ENCODE measurements at places on chromosomes 5 and 9.

- no peak for DNase-seq
Measured at GRCh38 chr5:116671211-116671736, 96.7 kb upstream of the SEMA6A start.

DNA sequence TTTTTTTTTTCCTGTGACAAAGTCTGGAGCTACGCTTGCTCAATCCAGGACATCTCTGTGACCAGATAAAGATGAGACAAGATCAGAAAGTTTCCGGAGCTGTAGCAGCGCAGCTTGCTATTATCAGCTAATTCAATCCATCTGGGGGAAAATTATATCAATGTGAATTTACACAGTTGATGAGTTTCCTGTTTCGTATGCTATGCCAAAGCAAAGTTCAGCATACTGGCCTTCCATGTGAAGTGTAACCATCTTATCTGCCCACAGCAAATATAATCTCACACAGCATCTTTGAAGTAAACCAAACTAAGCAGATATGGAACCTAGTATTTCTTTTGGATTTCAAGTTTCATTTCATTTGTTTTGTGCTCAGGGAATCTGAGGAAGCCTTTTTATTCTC lies 1767.7 kb downstream of the EFNA5 start:
- DNase-seq: no peak

DNA sequence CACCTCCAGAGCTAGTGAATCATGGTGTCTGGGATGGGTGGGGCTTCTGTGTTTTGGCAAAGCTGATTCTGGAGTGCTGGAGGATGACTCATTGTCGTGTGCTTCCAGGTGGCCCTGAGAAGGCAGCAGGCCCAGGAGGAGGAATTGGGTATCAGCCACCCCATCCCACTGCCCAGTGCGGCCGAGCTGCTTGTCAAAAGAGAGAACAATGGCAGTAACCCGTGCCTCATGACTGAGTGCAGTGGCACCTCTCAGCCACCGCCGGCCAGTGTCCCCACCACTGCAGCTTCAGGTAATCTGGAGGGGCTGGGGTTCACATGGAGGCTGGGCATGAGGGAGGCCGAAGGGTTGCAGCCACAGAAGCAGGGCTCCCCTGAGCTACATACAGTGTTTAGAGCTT lies 5.4 kb downstream of the DMRT1 start:
- DNase-seq: no peak

- DNase-seq: no peak
Measured at GRCh38 chr5:156473269-156473908, 146.4 kb downstream of the SGCD start.

DNA sequence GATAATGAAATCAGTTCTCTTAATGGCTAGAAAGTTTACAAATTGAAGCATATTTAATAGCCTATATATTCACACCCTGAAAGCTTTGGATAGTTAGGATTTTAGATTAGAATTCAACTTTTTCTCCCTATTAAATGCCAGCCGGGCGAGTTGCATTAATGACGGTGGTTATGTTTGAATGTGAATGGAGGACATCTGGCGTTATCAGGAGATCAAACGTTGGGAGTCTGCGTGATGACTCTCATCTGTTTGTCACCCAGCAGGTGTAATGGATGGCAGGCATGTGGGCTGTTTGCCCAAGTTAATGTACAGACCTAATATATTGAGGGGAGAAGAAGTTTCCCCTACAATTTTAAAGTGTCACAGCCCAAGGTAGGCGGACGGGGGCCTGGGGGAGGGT lies 1227.7 kb upstream of the WWC1 start:
- no peak for DNase-seq

DNA sequence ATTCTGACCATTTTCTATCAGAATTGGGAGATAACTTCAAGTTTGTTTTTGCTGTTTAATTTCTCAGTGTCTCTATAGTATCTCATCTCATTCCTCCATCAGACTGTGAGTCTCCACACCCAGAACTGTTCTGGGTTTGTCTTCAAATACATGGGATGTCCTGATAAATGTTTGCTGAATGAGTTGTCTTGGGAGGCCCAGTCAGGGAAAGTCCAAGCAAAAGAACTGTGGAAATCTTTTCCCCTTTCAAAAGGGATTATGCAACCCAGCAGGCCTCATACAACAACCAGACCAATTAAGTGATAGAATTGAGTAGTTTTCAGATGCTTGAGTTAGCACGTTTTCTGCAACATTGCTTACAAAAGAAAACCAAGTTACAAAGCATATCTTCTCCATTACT lies 324.4 kb downstream of the BRINP1 start:
- no peak for DNase-seq

DNA sequence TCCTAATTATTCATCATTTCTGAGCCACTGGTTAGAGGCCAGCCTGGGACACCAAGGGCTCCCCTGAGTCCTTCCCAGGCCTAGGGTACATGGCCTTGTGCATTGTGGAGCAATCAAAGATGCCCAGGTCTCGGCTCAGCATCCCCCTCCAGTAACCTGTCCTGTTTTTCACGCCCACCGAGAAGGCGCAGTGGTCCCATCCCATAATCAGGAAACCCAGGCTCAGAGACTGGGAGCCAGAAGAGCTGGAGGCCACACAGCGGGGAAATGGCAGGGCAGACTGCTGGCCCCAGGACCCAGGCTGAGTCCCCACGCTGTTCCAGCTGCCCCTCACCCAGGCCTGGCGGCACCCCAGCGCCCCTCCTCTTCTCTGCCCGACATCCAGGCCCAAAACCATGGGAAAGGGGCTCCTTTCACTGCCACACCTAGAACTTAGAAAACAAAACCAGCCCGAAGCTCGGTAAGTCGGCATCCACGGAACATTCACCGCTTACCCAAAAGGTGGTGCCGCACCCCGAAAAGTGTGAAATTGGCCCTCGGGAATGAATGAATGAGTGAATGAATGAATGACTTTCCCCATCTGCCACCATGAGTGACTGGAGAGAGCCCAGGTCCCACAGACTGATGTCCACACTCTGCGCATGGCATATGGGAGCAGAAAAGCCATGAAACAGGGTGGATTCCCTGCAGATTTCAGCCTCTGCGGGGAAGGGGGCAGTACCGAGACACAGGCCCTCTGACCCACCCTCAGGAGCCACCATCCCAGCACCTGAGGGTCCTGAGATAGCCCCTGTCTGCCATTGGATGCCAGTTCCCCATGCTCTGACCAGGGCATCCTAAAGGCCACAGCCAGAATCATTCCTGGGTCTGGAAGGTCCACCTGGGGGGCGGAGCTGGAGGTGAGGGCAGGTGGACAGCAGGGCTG lies 132.5 kb downstream of the OLFM1 start:
- DNase-seq: no peak

DNA sequence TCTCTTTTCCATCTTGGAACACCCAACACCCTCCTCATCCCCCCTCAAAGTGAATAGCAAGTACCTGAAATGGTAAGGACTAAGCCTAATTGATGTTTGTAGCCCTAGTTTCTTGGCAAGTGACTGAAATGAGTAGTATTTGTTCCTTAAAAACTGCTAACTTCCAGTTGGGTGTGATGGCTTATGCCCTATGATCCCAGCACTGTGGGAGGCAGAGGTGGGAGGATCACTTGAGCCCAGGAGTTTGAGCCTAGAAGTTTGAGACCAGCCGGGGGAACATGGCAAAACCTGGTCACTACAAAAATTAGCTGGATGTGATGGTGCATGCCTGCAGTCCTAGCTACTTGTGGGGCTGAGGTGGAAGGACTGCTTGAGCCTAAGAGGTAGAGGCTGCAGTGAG lies 44.1 kb downstream of the ZFR start:
- DNase-seq: no peak

DNA sequence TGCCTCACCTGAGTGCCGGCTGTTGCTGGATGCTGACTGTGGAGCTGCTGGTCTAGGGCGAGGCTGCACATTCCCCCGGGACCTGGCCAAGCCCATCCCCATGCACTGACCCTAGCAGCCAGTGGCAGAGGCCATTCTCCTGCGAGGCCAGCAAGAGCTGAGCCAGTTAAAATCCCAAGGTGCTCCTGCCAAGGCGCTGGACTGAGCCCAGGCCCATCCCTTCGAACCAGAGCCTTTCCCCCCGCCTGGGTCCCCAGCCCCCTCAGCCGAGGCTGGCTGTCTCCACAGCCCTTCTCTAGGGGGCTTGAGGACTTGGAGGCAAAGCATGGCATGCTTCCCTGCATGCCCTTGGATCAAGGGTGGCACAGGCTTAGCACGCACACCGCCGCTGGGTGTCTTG lies 1.6 kb downstream of the ADAMTSL2 start:
- no peak for DNase-seq

DNA sequence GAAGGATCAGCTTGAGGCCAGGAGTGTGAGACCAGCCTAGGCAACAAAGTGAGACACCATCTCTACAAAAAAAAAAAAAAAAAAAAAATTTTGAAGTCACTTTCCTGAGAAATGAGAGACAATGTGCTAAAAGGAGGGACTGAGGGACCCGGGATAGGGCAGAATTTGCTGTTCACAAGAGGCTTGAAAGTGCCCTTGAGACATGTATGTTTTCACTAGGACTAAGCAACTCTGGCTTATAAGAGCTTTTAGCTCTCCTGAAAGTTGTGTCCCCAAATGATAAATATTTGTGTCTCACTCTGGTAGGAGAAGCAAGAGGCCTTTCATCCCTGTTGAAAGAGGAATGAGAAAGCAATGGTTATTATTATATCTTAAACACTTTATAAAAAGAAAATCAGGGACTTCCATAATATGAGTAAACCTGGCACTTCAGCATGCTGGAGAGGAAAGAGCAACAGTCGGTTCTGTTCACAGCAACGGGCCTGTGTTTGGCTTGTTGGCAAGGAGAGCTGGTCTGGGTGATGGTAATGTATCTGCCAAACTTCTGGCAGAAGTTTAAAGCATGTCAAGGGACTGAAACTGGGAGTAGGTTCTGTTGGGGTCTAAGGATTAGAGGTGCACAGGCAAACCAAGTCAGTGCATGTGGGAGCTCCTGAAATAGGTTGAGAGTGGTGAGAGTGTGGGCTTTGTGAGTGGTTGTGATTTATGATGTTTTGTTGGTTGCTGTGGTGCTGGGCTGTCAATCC lies 32.2 kb downstream of the ENTREP1 start:
- no peak for DNase-seq

GRCh38 chr5:112005623-112005930 lies 248.6 kb upstream of the NREP start:
- no peak for DNase-seq

GRCh38 chr9:123343443-123344191 lies 12.4 kb upstream of the CRB2 start:
- DNase-seq: no peak

DNA sequence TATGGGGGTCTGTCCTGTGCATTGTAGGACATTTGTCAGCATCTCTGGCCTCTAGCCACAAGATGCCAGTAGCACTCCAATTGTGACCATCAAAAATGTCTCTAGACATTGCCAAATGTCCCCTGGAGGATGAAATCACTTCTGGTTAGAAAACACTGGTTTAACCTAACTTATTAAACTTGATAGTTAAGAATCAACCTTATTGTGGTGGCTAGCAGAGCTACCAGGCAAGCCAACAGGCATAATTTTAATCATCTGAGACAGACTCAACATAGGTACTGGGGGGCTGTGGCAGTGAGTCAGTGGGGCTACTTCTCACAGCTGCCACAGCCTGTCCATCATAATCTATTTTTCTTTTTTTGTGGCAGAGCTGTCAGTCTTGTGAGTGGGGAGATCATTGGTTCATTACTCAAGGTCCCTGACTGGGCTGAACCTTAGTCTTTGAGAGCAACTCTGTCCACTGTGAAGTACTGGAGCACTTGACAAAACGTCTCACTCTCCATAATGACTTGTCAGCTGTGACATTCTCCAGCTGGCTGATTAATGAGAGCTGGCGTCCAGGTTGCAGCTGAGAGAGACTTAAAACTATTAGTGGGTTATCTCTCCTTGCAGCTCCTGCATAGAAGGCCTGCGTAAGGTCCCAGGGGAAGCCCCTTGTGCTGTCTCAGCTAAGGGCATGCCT lies 107.9 kb downstream of the DCP2 start:
- DNase-seq: no peak

- DNase-seq: no peak
Measured at GRCh38 chr5:59274106-59274636, 619.4 kb downstream of the PDE4D start.

GRCh38 chr5:83787631-83788030 lies 67.0 kb upstream of the HAPLN1 start:
- DNase-seq: no peak

- no peak for DNase-seq
Measured at GRCh38 chr5:150561571-150562275, 53.8 kb downstream of the NDST1 start.

DNA sequence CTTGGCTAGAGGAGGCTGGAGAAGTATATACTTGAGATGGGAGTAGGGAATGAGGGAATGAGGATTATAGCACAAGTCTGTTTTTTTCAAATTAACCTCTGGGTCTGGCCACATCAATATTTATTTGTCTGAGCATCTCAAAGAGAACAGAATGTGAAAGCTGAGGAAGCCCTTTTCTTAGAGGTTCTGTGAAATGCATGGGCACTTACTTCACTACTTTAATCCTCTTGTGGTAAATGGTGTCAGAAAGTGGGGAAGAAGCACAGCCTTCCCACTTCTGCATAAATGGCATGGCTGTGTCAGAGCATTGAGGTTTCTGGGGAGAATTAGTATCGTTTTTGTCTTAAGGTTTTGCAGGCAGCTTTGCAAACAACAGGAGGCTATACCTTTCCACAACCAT lies 48.6 kb downstream of the SPATA31D1 start:
- DNase-seq: no peak

DNA sequence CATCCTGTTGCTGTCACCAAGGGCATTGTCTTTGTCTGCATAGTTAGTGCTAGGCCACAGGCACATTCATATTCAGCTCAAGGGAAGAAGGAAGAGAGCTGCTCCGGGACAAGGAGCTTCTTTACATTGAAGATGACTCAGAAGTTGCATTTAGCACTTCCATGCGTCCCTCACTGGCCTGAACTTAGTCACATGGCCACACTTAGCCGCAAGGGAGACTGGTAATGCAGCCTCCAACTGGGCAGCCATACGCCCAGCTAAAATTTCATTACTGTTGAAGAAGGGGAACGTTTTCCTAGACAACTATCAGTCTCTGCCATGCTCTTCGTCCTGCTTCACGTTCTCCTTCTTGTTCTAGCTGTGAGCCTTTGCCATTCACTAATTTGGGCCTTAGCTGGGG lies 20.0 kb downstream of the ACTL7B start:
- DNase-seq: no peak

DNA sequence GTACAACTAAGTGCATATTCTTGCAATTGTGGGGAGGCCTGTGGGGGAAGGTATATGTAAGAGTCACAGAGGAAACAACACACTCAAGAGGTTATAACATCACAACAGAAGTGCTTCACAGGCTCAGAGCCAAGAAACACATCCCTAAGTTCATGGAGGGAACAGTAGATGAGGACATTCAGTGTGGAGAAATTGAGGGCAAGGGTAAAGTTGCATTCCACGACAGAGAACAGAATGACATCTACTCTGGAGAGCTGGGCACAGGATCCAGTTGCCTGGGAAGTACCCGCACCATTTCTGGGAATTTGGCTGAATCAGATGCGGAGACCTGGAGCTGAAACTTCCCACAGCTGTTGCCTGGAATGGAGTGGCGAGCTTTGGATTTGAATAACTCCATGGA lies 197.2 kb downstream of the NXNL2 start:
- no peak for DNase-seq

- DNase-seq: no peak
Measured at GRCh38 chr5:153489611-153490010, 859 bp upstream of the GRIA1 start.

- no peak for DNase-seq
Measured at GRCh38 chr9:78521680-78522079, 224.8 kb downstream of the PSAT1 start.

All from T follicular helper cell (primary cell).